ENCODE measurements at places on chromosomes 3 and 15.

DNA sequence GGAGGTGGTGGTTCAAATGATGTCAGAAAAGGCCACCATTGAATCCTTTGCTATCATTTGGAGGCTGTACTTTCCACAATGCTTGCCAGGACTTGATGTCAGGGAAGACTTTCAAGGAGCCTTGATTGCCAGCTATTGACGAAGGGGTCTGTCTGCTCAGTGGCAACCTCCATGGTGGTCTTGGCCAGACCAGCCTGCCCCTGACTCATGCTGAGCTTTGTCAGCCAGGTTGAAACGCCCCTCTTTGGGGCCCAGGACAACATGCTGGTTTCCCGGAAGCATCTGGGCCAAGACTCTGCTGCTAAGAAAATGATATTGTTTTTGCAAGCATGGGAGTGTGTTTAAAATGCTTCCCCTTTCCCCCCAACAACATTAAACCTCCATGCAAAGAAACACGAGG, 26.7 kb downstream of the CGNL1 start:
- DNase-seq, result no peak

- DNase-seq, result no peak
Observed at GRCh38 chr3:182969277-182969676, 11.1 kb downstream of the DCUN1D1 start.

GRCh38 chr3:124797426-124797945, 67.2 kb downstream of the UMPS start:
- DNase-seq, result no peak

- no peak for DNase-seq
Observed at GRCh38 chr15:91308199-91308598, 208.1 kb downstream of the SV2B start.

- DNase-seq, result no peak
Observed at GRCh38 chr3:43539321-43539720, 82.5 kb downstream of the ANO10 start.

- DNase-seq, result peak; percentile 87
Observed at GRCh38 chr15:31306426-31307269, 20.0 kb upstream of the KLF13 start.

DNA sequence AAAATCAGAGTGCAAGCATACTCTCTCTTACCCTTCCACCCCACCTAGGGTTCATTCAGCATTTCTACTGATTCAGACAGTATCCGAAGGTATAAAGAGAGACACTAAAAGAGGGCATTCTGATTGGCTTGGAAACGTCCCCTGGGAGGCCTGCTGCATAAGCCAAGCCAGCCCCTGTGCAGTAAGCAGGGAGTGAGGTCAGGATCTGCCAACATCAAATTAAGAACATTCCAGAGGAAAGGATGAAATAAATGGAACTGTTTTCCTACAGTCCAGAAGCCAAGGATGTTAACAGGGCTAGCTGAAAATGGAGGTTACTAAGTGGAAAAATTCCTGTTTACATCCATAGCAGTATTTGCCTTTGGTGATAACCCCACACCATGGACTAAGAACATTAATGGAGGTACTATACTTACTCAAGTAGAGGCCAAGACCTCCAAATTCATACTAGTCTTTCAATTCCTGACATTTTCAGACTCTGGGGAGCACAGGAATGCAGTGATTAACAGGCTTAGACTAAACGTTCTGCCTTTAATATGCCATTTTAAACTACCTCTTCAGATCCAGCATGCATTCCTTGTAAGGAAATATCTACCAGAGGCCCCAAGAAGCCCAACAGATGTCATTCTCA, 34.5 kb downstream of the NPTN start:
- DNase-seq, result no peak

DNA sequence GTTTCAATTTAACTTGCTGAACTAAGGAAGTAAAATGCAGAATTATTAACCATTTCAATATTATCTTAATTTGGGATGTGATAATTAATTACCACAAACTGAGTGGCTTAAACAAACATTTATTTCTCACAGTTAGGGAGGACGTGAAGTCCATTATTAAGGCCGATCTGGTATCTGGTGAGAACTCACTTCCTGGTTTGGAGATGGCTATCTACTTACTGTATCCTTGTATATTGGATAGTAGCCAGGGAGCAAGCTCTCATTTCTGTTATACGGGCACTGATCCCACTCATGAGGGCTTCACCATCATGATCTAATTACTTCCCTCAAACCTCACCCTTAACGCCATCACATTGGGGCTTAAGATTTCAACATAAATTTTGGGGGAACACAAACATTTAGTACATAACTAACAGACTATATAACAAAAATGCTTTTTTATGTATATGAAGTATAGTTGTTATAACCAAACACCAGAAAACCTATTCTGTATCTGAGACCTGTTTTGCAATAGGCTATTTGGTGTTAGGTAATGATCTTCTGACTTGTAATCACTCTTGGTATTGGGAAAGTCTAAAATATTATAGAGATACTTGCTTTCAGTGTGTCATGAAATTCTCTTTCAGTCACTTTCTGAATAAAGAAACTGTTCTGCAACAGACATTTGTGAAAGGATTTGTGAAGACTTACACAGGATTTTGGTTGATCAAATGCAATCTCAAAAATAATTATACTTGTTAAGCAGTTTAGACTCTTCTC, 4.7 kb upstream of the KPNA4 start:
- DNase-seq, result no peak

DNA sequence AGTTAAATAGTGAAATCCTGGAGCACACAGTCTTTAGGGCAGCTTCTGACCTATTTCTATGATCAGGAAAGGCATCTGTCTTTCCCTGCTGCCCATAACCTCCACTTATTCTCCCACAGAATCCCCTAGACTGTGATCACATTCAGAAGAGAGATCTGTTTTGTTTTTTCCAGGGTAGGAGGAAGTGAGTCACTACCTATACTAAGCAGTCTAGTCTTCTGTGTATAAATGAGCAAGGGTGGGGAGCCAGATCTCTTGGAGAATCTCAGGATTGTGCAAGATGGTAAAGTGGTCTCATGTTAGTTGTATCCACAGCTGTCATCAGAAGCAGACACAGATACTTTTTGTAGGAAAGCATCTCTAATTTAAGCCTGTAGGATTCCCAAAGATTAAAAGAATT, 11.8 kb upstream of the FBXO22 start:
- no peak for DNase-seq

- no peak for DNase-seq
Observed at GRCh38 chr15:44720460-44721176, 9.3 kb downstream of the B2M start.

DNA sequence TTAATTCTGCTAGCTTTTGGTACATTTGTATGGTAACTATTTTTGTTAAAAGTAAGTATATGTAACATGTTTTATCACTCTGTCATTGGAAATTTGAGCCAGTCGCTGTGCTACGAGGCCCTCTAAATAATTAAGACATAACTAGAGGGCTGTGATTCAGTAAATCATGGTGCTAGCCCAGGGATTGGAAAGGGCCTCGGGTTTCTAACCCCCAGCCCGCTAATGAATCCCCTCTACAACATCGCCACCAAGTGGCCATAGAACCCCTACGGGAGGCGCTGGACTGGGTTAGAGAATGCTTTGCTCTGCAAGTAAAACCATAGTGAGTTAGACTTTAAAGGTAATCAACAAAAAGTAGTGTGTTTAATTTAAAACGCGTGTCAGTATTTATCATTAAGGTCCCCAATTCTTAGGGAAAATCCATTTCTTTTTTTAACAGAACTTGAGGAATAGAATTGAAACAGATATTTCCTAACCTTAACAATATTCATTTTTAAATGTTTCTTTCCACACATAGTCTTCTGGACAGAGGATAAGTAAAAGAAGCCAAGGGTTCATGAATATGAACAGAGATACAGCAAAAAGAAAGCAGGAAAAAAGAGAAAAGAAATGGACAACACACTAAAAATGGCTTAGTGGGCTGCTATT, 744.7 kb downstream of the EPHA3 start:
- no peak for DNase-seq

- no peak for DNase-seq
Observed at GRCh38 chr3:64559588-64559987, 128.2 kb downstream of the ADAMTS9 start.

- DNase-seq, result no peak
Observed at GRCh38 chr15:42549032-42549491, 424 bp downstream of the HAUS2 start.

DNA sequence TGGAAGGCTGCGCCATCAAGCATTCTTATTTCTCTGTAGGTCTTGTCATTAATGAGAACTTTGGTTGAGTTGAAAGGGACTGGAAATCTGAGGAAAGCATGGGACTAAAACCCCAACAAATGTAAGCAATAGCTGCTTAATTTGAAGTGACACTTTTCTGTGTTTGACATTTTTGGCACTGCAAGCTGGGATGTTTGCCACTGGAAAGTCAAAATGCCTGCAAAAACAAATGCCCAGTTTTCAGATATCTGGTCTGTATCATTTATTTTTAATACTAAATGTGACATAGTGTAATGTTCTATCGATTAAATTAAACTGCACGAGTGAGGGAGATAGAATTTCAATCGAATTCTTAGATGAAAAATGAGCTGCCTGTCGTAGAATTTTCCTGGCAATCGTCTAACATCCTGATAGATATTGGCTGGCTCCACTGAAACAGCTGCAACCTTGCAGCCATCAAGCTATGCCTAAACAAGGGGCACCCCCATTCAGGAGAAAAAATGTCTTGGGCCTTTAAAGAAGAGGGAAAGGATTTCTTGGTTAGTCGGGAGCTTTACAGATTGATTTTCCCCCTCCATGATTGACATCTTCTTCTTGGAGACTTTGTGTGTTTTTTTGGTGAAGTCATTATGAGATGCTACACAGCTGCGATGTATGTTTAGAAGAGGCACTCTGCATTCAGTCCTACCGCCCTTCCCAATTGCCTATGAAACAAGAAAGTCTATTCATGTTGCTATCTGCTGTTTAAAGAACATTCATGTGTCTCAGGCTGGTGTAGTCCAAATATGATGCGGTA, 316.7 kb upstream of the TBL1XR1 start:
- no peak for DNase-seq

- DNase-seq, result no peak
Observed at GRCh38 chr3:42698911-42699230, 3.7 kb downstream of the HHATL start.

- no peak for DNase-seq
Observed at GRCh38 chr3:156478891-156479290, 76.0 kb downstream of the SSR3 start.

DNA sequence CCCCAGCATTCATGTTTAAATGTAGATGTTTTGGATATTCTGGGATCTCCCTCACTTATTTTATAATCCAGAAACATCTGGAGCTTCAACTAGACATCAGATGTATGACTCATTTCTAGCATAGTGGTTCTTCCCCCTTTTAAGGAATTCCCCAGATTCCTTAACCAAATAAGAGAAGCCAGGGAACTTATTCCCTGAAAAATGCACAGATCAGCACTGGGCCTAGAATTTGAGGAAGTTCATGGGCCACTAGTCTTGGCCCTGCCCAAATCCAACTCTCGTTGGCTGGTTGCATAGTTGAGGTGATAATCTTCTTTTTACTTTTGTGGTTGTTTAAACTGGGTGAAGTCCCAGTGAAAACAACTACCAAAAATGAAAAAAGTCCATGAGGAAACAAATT, 20.4 kb downstream of the RARRES1 start:
- DNase-seq, result no peak

GRCh38 chr15:69468241-69469121, 15.9 kb downstream of the RPLP1 start:
- DNase-seq, result peak; percentile 93

DNA sequence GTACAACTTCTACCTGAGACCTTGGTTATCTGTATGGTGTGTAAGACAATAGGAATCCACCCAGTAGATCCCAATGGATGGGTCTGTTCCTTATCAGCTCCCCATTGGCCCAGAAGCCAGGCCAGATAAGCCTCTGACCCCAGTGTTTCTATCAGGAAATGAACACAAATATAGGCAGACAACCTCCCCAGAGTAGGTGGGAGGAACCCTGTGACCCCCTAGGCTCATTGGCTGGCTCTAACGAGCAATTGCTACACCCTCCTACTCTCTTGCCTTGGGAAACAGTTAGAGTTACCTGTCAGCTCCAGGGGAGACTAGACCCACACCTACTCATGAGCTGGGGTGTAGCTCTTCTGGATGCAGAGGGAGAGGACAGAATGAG, 299.9 kb downstream of the UACA start:
- DNase-seq, result no peak

- no peak for DNase-seq
Observed at GRCh38 chr3:55417211-55417610, 69.9 kb downstream of the WNT5A start.

- no peak for DNase-seq
Observed at GRCh38 chr15:46088486-46089445, 453.9 kb downstream of the SQOR start.

GRCh38 chr3:194270627-194271459, 80.3 kb downstream of the CPN2 start:
- DNase-seq, result no peak

DNA sequence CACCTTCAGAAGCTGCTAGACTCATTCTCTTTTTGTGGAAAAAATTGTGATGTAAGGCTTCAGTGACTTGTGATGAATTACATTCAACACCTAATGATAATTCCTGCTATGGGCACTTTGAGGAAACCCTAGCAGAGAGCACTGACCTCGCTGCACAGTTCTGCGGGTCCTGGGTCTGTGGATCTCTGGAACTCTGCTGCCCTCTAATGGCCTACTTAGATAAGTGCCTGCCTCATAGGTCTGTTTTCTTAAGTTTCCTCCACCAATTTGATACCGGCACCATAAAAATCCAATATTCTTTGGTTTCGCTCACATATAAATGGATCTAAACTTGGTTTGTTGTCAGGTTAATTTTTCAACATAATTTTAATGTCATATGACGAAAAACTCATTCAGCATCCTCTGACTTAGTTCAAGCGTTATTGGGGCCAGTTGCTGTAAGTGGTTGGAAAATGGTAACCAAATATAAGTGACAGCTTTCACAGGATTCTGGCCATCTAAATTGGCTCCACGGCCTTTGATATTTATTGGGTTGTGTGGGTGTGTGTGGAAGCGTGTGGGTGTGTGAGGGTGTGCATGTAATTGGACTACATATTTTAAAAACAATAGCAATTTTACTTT, 10.4 kb downstream of the SLITRK3 start:
- peak; percentile 8 for DNase-seq

DNA sequence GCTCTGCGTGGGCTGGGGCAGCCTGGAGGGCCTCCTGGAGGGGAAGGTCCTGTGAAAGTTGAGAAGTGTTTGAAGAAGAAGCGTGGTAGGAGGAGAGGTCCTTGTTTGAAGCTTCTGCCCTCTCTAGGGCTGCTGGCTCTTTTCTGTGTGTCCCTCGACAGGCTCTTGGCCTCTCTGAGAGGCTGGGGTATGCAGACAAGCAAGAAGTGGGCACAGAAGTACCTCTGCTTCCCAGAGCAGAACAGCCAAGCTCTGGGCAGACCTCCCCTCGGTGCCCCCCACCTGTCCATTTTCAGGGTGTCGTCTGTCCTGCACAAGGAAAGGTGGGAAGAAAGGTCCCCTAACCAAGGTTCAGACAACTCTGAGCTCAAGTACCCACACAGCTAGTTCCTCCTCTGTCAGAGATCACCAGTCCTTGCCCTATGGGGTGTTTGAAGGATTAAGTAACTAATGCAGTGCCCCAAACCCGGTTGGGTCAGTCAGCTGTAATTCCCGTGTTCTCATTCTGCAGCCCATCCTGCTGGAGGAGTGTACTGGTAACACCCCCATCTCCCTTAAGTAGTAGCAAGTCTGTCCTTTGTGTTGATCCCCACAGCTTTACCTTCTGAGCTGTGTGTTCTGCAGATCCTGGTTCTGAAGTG, 6.3 kb downstream of the CSK start:
- DNase-seq, result no peak

Measured in NCI-H1436 treated with DMSO at 0.1 percent for 48 hours (cell line).